Small intestine (tissue), 16 donors: ENCODE measurements at places on chromosomes 1 and 21.
A peak's percentile ranks its signal among the peaks of the same experiment; 100 is the strongest.

- no peak for DNase-seq
Observed at GRCh38 chr1:229275005-229275404, 4.1 kb downstream of the RAB4A start.

DNA sequence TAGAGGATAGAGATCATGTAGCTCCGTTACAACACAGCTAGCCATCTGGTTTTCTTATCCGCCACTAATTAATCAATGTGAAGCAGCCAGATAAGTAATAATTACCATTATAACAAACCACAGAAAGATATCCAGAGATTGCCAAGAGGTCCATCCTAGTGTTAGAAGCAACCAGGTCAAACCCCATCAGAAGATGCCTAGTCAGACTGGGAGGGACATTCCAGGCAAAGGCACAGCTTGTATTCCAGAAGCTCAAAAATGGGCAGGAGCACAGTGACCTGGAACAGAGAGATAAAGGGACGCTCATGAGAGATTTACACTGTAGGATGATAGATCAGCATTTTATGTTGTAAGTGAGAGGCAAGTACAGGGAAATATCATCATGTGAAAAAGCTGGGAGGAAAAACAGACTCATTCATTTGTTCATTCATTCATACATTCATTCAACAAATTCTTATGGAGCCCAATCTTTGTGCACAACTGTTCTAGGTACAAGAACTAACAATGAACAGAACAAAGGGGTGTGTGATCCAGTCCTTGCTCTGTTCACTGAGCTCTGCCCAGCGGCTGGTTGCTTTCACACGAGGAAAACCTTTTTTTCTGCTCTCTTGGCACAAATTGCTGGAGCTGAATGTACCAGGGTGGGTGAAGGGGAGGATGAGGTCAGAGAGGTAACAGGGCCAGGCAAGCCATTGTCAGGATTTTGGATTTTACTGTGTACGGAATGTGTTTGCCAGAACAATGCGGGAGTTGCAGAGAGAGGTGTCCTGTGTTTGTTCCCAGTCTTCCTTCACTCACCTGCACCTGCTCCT, 240.8 kb upstream of the FGGY start:
- DNase-seq = no peak

DNA sequence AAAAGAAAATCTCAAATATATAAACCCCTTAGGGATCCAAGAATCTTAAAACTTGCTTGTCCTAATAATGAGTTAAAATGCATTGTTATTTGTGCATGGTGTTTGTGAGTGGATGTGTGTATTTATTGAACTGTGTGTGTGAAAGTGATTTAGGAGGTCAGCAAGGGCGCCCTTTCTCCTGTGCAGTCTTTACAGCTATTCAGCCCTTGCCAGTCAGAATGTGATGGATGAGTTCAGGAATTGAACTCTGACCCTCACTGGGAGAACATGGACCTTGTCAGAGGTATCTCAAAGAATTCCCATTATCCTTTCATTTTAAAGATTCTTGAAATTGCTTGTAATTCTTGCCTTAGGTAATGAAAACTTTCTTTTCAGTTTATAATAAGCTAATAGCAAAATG, 493.0 kb upstream of the ADGRL4 start:
- DNase-seq = no peak

DNA sequence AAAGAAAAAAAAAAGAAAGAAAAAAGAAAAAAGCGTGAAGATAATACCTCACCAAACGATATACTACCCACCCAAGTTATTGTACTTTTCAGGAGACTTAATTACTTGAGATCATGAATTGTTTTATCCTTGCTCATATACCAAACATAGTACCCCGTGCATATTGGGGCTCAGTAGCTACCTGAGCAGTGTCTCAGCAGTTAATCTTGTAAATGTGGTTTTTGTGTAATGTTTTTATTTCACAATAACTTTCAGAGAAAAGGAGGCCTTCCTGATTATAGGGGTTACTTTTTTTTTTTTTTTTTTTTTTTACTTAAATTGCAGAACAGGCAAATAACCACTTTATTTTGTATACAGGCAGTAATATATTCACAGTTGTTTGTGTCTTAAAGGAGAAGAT, 80.3 kb downstream of the OSBPL9 start:
- DNase-seq = no peak

- no peak for DNase-seq
Observed at GRCh38 chr1:40650075-40650474, 15.4 kb downstream of the RIMS3 start.

DNA sequence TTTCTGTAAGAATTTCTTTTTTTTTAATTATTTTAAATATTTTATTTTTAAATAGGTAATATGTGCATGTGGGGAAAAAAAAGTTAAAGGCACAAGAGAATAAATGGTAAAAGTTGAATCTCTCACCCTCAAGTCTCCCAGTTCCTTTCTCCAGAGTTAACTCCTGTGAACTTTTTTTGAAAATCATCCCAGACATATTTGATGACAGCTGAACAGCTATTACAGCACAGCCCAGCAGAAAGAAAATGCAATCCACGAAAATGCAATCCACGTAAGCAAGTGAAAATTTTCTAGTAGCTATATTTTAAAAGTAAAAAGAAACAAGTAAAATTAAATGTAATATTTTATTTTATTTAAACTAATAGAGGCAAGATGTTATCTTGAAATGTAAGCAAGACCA, 310.0 kb upstream of the RUNX1 start:
- DNase-seq = no peak

GRCh38 chr1:45407629-45408287, 67.5 kb upstream of the MUTYH start:
- no peak for DNase-seq

- DNase-seq = peak; percentile 28
Observed at GRCh38 chr1:91582431-91582921, 81.8 kb downstream of the CDC7 start.

DNA sequence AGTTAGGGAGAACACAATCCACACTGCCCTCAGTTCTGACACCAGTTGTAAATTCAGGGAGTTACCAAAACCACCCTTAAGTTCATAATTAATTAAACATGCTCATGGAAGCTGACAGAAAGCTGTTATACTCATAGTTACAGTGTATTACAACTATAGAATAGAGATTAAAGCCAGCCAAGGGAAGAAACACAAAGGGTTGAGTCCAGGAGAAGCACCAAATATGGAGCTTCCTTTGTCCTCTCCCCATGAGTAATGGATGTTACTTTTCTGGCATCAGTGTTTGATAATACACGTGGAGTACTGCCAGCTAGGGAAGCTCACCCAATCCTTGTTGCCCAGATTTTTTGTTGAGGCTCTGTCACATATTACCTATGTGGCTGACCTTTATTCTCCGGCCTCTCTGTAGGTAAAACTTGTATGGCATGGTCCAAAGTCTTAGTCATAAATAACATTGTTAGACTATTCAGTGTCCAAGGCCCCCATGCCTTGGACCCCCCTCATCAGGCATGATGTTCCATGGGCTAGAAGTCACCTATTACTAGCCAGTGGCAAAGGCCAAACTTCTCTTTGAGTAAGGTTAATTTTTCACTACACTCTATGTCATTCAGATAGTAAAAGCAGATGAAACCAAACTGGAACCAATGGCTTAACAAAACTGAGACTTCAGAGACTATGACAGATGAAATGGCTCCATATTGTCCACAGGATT, 175.7 kb downstream of the GPR52 start:
- DNase-seq = peak; percentile 82
